ENCODE measurements at places on chromosomes 3 and 15. TPM values are rescaled to one million over a fixed set of nuclear protein-coding genes. Genes with fewer than 3 reads are reported as not detected.

DNA sequence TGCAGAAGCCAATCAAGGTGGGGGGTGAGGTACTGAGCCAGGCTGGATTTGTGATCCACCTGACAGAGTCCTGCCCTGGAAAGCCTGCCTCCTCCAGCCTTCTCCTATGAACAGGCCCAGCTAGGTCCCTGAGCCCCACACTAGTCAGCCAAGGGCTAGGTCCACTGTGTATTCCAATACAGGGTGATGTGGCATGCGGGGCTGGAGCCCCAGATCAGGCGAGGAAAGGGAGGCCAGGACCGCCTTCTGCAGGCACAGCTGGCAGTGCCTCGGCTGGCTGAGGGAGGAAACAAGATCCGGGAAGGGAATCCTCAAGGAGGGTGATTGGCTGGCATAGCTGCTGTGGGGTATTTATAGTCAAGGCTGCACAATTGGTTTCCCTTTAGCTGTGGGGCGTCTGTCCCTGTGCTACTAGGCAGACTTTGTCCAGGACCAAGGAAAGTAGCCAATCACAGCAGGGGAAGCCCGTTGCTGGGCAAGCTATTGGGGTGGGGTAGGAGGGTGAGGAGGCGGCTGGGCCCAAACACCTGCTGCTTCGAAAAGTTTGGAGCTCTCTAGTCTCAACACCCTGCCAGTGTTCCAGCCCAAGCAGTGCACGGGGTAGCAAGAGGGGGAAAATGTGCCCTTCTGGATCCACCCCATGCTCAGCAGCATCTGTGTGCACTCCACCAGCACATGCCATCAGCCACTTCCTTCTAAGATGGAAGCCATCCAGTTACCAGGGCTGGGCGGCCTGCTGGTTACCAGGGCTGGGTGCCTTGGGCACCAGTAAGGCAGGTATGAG, 5.9 kb downstream of the KY start:
- no peak for DNase-seq

GRCh38 chr3:9686703-9687102, 16.9 kb upstream of the CPNE9 start:
- no peak for DNase-seq

GRCh38 chr3:24714436-24714835, 219.8 kb upstream of the THRB start:
- no peak for DNase-seq

DNA sequence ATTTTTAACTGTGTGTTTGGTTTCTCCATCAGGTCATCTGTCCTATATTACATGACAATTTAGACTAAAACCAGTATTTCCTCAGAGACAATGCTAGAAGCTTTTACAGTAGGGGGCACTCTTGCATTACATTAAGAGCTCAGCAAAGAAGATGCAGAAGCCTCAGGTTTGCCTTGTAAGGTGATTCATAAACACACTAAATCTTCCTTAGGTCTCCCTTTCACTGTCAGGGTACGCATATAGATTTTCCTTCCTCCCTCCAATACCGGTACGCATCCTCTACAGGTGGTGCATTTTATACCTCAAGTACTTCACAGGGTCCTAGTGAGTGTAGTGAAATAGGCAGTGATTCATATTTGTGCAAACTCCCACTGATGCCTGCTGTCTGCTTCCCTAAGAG, 46.5 kb downstream of the CD86 start:
- peak; percentile 84 for DNase-seq

GRCh38 chr3:129701161-129701560, 94.7 kb upstream of the PLXND1 start:
- DNase-seq = no peak

- DNase-seq = no peak
These were observed 52.2 kb upstream of the ACTL6A start for GRCh38 chr3:179510496-179510895.

ATP10A gene
- 29.7 TPM for total RNA-seq
